ENCODE measurements at places on chromosomes 12 and 14.
A peak's percentile ranks its signal among the peaks of the same experiment; 100 is the strongest.

GRCh38 chr12:56221232-56221756, 428 bp downstream of the RNF41 start:
- H3K36me3 ChIP-seq: peaks cover 5% of the 10 kb centered on the region
- DNase-seq: peak; percentile 66
- peaks cover 37% of the 10 kb centered on the region for H3K4me1 ChIP-seq
- H3K27ac ChIP-seq: peak overlapping the region; percentile 96
- H3K4me3 ChIP-seq: peak overlapping the region; percentile 94

- no peaks in the 10 kb centered on the region for H3K36me3 ChIP-seq
Measured at GRCh38 chr14:85087201-85087600, 442.7 kb upstream of the FLRT2 start.

DNA sequence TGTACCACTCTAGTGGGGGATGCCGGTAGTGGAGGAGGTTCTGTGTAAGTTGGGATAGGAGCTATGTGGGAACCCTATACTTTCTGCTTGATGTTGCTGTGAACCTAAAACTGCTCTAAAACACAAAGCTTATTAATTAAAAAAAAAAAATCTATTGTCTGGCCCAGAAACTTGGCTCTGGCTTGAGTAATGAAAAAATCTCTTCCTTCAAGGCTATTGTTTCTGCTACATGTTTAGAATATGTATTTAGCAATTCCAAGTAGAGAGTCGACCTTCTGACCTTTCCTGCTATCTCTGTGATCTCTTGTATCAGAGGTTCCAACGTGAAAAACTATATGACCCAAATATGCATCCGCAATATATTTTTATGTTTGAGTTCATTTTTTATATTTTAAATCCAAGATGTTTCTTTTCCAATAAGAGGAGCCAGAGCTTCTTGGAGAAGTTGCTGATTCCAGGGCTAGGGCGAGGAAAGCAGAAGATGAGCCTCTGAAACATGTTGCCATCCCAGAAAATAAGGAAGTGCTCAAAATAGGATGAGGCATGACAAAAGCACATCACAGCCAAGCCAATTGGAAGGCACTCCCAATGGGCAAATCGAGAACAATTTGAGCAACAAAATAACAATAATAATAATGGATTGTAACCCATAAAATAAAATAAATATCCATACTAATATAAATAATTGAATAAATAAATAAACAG, 184.6 kb upstream of the TMEM260 start:
- no peaks in the 10 kb centered on the region for H3K4me1 ChIP-seq
- DNase-seq: no peak

- peaks cover 17% of the 10 kb centered on the region for H3K36me3 ChIP-seq
- H3K4me3 ChIP-seq: no peak overlapping the region
- H3K27ac ChIP-seq: no peak overlapping the region
- peaks cover 23% of the 10 kb centered on the region for H3K4me1 ChIP-seq
Measured at GRCh38 chr14:24133735-24134134, 2.3 kb upstream of the PSME1 start.

- no peak overlapping the region for H3K4me3 ChIP-seq
- no peaks in the 10 kb centered on the region for H3K36me3 ChIP-seq
- no peaks in the 10 kb centered on the region for H3K4me1 ChIP-seq
- DNase-seq: no peak
- H3K27me3 ChIP-seq: peaks cover 21% of the 10 kb centered on the region
Measured at GRCh38 chr14:69505338-69506240, 21.1 kb downstream of the PLEKHD1 start.

DNA sequence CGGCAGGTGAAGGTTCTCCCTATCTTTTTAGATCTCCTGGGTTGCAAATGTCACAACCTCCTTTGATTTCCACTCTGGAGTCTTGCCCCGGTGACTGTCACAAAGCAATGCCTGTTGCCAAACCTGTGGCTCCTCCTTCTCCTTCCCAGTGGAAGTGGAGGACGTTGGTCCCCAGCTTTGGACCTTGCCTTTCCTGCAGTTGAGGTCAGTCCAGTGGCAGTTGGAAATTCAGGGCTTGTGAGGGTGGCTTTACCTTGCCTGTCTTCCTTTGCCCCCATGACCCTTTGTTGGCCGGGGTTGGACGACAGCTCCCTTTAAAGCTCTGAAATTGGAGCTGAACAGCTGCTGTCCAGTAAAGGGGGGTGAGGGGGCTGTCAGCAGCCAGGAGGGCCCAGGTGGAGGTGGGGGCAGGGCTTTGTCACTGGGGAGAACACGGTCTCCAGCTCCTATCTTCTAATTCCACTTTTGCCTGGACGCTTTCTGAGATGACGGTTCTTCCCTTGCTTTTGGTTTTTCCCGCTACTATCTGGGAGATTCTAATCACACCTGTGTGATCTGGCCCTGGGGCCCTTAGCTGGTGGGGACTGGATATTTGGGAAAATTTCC, 4.1 kb downstream of the TEAD4 start:
- no peak overlapping the region for H3K4me3 ChIP-seq
- no peak overlapping the region for H3K27ac ChIP-seq
- peaks cover 9% of the 10 kb centered on the region for H3K36me3 ChIP-seq
- DNase-seq: no peak
- peaks cover 33% of the 10 kb centered on the region for H3K4me1 ChIP-seq

- no peak overlapping the region for H3K27ac ChIP-seq
- no peak overlapping the region for H3K4me3 ChIP-seq
- H3K36me3 ChIP-seq: no peaks in the 10 kb centered on the region
- no peaks in the 10 kb centered on the region for H3K27me3 ChIP-seq
- DNase-seq: no peak
- peaks cover 85% of the 10 kb centered on the region for H3K4me1 ChIP-seq
Measured at GRCh38 chr14:61556455-61556854, 138.9 kb upstream of the HIF1A start.

- peak overlapping the region; percentile 68 for H3K4me3 ChIP-seq
- DNase-seq: peak; percentile 98
- H3K36me3 ChIP-seq: peaks cover 56% of the 10 kb centered on the region
- peaks cover 32% of the 10 kb centered on the region for H3K4me1 ChIP-seq
- peaks cover 1% of the 10 kb centered on the region for H3K27me3 ChIP-seq
Measured at GRCh38 chr12:12976366-12976765, 23.7 kb downstream of the HEBP1 start.

DNA sequence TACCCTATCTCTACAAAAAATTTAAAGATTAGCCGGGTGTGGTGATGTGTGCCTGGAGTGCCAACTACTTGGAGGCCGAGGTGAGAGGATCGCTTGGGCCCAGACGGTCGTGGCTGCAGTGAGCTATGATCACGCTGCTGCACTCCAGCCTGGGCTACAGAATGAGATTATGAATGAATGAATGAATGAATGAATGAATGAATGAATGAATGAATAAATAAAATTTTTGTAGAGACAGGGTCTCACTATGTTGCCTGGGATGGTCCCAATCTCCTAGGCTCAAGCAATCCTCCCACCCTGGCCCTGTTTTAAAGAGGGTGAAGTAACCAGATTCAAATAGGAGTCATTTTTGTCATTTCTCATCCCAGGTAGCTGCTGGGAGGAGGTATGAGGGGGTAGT, 176.2 kb upstream of the HIF1A start:
- peaks cover 2% of the 10 kb centered on the region for H3K27me3 ChIP-seq
- H3K4me3 ChIP-seq: no peak overlapping the region
- H3K4me1 ChIP-seq: peaks cover 47% of the 10 kb centered on the region
- DNase-seq: no peak
- no peak overlapping the region for H3K27ac ChIP-seq

DNA sequence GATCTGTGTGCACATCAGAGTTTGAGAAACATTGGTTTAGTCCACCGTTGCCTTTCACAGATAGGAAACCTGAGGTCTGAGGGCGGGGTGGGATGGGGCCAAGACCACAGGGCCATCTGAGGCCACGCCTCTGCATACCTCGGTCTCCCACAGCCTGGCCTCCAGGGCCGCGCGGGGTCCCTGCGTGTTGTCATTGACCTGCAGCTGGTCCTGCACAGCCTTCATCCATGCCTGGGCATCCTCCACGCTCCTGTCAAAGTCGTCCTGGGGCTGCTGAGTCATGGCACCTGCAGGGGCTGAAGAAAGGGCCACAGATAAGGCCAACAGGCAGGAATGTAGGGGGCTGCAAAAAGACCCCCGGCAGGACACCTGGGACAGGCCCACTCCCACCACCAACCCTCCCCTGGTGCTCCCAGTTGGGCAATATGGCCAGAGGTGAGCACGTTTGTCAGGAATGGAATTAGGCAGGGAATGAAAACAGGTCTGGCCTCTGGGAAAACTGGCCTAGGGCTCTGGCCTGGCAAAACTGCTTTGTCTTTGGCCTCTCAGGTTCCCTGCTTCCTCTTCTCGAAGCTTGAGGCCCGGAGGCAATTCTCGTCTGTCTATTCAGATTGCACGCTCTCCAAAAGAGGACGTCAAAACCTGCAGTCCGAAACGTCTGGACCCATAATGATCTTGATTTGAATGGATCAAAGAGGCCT, 40.8 kb downstream of the SYNE3 start:
- peaks cover 21% of the 10 kb centered on the region for H3K4me1 ChIP-seq
- H3K27ac ChIP-seq: no peak overlapping the region
- peaks cover 25% of the 10 kb centered on the region for H3K36me3 ChIP-seq
- H3K27me3 ChIP-seq: peaks cover 2% of the 10 kb centered on the region

GRCh38 chr14:103185051-103186029, 62.1 kb downstream of the TNFAIP2 start:
- no peaks in the 10 kb centered on the region for H3K36me3 ChIP-seq
- H3K27ac ChIP-seq: no peak overlapping the region
- H3K4me3 ChIP-seq: no peak overlapping the region
- H3K4me1 ChIP-seq: no peaks in the 10 kb centered on the region
- H3K27me3 ChIP-seq: peaks cover 18% of the 10 kb centered on the region

DNA sequence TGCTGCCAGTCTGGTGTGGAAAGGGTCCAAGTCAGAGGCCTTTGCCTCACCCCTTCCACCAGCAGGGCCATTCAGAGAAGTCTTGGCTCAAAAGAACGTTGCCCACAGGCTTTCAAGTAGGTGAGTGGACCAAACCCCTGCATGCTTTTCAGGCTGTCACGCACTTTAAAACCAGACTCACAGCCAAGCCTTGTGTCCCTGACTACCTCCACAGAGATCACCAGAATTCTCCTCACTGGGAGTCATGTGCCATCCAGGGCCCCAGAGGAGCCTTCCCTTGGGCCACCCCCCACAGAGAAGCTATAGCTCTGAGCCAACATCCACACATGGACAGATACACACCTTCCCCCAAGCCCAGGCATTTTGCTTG, 283.1 kb downstream of the DPF3 start:
- H3K4me1 ChIP-seq: peaks cover 82% of the 10 kb centered on the region
- no peak for DNase-seq
- H3K27ac ChIP-seq: peak overlapping the region; percentile 13
- 0 out of 2 replicates have a peak, but pooled peaks cover 6% of the 10 kb centered on the region for H3K36me3 ChIP-seq
- no peak overlapping the region for H3K4me3 ChIP-seq
- no peaks in the 10 kb centered on the region for H3K27me3 ChIP-seq

DNA sequence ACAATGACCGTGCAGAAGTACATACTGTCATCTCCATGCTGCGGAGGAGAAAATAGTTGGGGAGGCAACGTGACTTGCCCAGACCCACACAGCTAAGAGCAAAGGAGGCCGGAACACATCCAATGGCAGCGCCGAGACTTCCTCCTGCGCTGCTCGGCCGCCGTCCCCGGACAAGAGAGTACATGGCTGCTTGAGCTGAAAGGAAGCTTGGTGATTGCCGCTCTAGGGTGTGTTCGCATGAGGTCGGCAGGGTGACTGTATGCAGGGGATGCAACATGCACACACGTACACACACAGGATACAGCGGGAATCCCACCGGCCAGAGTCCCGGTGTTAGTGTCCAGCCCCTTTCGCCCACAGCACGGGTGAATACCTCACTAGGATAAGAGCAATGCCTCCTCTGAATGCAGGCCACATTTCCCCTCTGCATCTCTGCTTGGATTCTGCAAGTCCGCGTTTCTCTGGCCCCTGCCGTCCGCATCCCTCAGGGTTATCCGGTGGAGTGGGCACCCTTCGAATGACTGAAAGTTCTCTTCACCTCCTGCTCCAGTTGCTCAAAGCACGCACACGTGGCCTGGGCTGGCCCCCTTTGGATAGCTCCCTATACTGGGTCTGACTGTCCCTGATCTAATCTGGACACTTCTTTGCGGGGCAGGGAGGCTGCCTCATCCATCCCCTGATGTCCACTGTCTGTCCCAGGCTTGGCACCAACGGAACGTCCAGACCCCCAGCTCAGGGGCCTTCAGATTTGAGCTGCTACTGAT, 78.8 kb downstream of the GSC start:
- H3K27me3 ChIP-seq: no peaks in the 10 kb centered on the region
- no peaks in the 10 kb centered on the region for H3K4me1 ChIP-seq
- H3K27ac ChIP-seq: no peak overlapping the region

DNA sequence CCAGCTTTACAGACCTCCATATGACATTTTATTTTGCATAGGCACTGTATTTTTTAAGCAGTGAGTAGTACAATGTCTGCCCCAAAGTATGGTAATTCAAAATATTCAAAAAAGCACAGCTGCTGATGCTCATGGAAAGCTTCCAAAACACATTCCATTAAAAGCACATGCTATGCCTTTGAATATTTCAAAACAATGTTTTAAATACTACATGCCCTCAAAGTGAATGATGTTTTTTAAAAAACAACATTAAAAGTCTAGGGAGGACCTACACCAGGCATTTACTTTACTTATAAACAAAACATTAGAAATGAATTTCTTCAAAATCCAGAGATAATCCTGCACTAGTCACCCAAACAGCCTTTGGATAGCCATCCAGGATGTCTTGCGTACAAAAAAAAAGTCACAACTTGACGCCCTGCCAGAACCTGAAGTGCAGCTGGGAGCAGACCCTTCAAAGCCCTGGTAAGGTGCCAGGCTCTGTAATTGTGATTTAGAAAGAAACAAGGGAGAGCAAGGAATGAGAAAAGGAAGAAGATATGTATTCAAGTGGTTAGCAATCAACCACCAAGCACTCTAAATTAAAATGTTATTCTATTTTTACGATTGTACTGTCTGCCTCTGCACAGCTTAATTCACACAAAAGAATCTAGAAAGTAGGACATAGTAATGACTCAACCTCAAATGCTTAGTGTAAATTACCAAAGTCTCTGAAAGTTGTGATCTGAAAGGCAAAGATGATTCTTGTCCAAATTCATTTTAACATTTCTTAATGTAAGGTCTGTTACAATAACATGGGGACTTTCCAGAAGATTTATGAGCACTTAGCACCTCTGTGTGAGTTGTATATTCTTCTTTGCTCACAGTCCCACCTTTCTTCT, 31.9 kb downstream of the CEP83 start:
- peak overlapping the region; percentile 44 for H3K4me3 ChIP-seq
- no peaks in the 10 kb centered on the region for H3K27me3 ChIP-seq
- peak overlapping the region; percentile 64 for H3K27ac ChIP-seq
- DNase-seq: peak; percentile 43

DNA sequence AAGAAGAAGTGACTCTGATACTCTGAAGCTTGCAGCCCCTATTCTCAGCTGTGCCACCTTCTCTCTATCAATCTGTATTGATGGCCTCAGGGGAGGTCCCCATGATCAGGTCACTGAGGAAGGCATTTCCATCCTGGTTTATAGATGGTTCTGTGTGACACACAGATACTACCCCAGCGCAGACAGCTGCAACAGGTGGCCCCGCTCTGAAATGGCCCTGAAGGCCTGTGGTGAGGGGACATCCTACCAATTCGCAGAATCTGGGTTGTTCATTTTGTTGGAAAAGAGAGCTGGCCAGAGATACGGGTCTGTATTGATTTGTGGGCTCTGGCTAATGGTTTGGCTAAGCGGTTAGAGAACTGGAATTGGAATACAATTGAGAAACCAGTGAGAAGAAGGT, 21.7 kb downstream of the DLK1 start:
- H3K36me3 ChIP-seq: peaks cover 1% of the 10 kb centered on the region
- no peak overlapping the region for H3K4me3 ChIP-seq
- H3K4me1 ChIP-seq: peaks cover 11% of the 10 kb centered on the region

GRCh38 chr12:120362516-120363273, 6.3 kb downstream of the MSI1 start:
- no peak for DNase-seq
- no peak overlapping the region for H3K27ac ChIP-seq
- no peak overlapping the region for H3K4me3 ChIP-seq
- no peaks in the 10 kb centered on the region for H3K36me3 ChIP-seq

- DNase-seq: peak; percentile 99
- peaks cover 35% of the 10 kb centered on the region for H3K36me3 ChIP-seq
Measured at GRCh38 chr12:65656891-65657351, 167.4 kb upstream of the HMGA2 start.
